Activated T-cell treated with anti-CD3 and anti-CD28 coated beads, Interleukin-2, amount 50 U/mL, for 24 hours (primary cell): ENCODE measurements at places on chromosomes 2 and 18.

GRCh38 chr2:32946314-32947075 is at the start of gene LTBP1:
TSS of gene LTBP1 (plus strand) at chr2:32946953. CDS start at chr2:32947325, 372 bp downstream.
- DNase-seq, result peak; percentile 72

DNA sequence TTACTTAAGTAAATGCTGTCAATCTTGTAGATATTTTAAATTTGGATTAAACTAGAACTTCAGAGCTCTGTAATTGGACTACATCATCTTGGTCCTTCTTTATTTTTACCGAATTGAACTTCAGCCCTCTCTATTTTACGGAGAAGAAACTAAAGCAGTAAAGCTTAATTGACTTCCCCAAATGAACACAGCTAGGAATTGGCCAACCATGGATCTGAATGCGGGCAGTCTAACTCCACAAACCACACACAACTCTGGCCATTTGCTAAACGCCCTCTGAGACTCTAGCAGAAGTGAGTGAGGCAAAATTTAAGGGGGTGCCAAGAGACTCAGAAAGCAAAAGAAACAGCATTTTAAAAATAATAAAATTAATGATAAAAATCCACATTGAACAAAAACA is 86.3 kb upstream of the KCTD1 start:
- no peak for DNase-seq

GRCh38 chr2:31197669-31198068 is 19.6 kb downstream of the CAPN14 start:
- DNase-seq, result no peak

- no peak for DNase-seq
These were observed 7.7 kb downstream of the RASGRP3 start for GRCh38 chr2:33484042-33484621.
